Stimulated activated CD4-positive, alpha-beta T cell treated with anti-CD3 and anti-CD28 coated beads, Interleukin-4, amount 100 ng/mL, for 1 hour (primary cell): ENCODE measurements at places on chromosomes 6 and 20.

DNA sequence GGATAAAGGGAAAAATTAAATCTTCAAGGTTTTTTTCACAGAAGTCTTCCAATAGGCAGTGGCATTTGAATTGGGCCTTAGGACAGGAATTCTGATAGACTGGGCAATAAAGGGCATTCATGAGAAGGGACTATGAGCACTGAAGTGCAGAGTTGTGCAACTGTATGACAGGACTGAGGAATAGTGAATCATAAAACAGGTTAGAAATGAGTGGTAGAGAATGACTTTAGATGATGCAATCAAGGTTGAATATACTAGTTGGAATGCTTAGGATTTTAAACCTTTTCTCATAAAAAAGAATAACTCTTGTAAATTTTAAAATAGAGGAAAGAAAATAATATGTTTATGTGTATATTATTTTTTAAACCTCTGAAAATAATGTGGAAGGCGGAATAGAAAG is 944.7 kb downstream of the PHF3 start:
- DNase-seq = no peak

DNA sequence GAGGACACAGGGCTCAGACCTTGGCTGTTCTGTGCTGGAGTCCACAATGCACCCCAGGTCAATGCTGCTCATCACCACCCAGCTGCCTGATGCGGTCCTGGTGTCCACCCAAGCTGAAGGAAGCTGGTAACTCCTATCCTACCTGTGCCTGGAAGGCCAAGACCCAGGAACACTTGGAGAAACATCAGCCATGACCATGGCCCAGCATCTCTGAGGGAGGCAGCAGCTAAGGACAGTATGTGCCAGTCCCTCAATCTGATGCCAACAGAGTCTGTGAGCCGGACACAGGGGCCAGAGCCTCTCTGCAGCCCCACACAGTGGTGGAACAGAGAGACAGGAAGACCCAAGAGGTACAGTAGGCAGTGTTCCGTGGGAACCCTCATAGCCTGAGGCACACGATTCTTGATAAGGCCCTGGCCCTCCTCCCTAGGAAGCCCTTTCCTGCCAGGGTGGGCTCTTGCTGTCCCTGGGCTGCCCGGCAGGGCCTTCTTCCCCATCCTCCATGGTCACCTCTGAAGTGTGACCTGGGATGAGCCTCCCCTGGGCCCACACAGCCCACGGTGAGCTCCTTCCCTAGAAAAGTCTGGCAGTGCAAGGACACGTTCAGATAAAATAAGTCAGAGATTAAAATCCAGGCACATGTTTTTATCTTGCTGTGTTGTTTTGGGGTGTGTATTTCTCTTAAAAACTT is 170.7 kb downstream of the THBS2 start:
- no peak for DNase-seq

DNA sequence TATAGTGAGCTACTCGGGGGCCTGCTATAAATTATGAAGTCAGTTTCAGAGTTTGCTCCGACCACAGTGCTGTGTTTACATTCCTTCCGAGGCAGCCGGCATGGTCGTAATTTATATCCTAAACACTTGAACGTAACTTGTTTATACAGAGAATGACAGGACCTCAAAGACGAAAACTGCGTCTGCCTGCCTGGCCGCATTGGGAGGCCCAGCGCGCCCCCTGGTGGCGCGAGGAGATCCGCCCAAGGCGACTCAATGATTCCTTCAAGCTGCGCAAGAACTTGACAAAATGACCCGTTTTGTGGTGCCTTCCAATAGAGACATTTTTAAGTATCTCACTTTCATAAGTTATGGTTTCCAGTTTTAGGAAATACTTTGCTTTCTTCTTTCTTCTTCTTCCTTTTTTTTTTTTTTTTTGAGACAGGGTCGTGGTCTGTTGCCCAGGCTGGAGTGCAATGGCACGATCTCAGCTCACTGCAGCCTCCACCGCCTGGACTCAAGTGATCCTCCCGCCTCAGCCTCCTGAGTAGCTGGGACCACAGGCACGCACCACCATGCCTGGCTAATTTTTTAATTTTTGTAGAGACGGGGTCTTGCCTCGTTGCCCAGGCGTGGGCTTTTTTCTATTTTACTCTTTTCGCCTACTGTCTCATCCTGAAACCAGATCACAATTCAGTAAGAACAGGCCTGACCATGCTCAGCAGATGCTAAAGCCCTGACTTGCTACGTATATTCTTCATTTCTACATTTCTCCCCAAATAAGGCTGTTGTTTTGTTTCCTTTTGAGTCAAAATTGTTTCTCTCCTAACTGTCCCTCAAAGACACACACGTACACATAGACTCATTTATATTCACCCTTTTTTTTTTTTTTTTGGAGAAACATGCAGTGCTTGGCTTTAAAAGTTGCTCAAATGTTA is 7.8 kb downstream of the FOXF2 start:
- peak; percentile 74 for DNase-seq

DNA sequence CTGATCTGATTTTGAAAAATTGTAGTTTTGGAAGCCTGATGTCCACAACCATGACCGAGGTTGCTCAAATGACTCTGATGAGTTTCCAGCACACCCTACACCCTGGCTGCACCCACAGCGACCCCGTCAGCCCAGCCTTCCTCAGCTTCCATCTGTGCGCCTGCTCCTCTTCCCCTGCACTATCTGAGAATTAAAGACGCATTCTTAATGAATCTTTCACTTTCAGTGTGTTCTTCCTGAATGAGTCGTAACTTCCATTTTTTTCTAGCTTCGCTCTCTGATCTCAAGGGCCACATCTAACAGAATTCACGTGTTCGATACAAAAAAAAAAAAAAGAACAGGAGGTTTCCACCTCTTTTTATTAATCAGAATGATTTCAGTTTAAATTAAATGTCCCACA is 21.3 kb upstream of the RREB1 start:
- peak; percentile 52 for DNase-seq

GRCh38 chr6:30912746-30913520 is 1.1 kb upstream of the VARS2 start:
- DNase-seq = no peak

DNA sequence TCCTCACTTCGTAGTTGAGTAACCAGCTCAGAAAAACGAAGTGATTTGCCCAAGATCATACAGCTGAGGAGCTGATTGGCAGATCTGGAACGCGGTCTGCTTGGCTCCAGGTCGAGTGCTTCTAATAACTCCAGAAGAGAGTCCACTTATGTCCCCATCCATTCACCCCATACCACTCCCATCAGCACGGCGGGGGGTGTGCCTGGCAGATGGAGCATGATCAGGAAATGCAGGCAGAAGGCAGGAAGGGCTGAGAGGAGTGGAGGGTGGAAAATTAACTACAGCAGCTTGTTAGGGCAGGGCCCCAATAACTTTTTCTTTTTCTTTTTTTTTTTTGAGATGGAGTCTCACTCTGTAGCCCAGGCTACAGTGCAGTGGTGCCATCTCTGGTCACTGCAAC is 15.0 kb downstream of the FITM2 start:
- no peak for DNase-seq

- DNase-seq = no peak
Measured at GRCh38 chr6:87053312-87053711, 41.6 kb downstream of the CGA start.

DNA sequence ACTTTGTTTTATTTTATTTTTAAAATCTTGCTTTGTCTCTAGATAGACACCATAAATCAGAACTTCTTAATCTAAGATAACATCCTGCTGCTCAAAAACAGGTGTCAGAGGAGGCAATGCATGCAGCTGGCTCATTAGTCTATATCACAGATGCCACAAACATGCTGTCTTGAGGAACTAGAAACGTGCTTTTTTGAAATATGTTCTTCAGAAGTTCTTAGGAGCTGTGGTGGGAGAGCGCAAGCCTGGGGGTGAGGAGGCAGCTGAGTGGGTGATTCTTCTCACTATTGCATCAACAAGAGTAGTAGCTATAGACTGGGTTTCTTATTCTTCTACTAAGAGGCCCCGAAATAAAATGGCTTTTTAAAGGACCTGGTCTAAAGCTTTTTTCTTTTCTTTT is 23.4 kb downstream of the IL22RA2 start:
- DNase-seq = no peak

DNA sequence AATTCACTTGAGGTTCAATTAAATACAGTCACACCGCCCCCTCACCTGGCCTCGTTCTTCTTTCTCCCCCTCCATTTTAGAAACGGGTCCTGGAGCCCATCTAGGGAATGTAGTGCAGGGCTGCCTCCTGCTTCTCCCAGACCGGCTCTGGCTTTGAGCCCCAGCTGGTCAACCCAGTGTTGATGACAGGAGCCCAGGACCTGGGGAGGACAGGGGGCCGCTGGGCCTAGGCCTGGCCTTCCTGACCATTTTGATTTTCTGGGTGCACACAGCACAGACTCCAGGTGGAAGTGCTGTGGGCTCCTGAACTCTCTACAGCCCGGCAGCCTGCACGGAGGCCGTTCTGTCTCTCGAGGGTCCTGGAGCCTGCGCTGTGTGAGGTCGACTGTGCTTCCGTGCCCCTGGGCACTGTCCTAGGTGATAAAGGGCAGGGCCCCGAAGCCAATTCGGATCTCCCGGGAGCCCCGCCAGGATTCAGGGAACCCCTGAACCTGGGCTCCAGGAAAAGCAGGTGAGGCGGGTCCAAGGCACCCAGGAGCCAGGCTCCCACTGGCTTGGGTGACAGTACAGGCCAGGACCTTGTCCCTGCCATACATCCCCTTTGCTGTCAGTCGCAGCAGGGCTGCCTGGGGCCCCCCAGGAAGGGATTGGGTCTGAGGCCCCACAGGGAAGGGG is 23.3 kb downstream of the NPEPL1 start:
- no peak for DNase-seq

GRCh38 chr6:2763345-2763841 is 1.8 kb upstream of the WRNIP1 start:
- DNase-seq = no peak

DNA sequence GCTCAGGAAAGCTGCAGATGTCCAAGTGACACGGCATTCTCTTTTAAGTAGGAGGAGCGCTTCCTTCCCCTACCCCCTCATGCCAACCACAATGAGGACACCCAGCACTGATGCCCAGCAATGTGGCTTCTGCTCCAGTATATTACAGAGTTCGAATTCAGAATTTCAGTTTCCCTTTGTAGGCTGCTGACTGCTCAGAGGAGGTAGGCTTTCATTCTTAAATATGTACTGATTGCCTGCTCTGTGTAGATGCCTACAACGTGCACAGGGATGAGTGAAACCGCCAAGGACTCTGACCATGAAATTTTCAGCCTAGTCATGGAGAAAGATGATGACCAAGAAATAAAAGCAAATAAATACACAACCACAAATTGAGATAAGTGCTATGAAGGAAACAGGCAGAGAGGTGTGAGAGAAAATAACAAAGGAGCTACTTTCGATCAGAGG is 50.9 kb upstream of the TNFAIP3 start:
- DNase-seq = no peak

GRCh38 chr6:2749969-2750600 is 637 bp downstream of the MYLK4 start:
- DNase-seq = peak; percentile 70

- DNase-seq = no peak
Measured at GRCh38 chr6:53029761-53030160, 34.7 kb upstream of the GSTA4 start.

DNA sequence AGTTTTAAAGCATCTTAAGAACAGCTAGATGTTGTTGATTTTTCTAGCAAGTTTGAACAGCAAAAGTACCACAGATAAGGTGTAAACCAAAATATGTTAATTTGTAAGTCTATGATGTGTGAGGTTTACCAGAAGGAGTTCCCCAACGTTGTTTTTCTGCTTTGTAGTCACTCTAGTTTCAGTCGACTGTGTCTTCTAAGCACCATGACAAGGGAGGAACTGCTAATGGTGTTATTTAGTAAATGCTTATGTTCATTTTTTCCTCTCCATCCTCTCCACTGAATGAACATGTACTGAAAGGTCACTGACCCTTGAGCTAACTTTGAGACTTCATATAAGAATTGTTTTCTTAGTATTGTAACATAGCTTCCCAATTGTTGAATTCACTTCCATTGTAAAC is 3.0 kb downstream of the ENPP3 start:
- no peak for DNase-seq

- no peak for DNase-seq
Measured at GRCh38 chr6:42406306-42407280, 45.1 kb downstream of the TRERF1 start.

DNA sequence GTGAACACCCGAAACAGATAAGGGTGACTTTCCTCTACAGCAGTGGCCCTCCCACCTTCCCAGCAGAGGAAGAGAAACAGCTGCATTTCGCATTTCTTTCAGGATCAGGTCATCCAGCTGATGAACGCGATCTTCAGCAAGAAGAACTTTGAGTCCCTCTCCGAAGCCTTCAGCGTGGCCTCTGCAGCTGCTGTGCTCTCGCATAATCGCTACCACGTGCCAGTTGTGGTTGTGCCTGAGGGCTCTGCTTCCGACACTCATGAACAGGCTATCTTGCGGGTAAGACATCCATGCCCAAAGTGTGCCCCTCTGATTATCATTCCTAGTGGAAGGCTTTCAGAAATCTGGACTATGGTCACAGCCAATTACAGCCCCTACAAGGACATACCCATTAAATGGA is 27.8 kb upstream of the MROH8 start:
- DNase-seq = no peak

- DNase-seq = no peak
Measured at GRCh38 chr6:150238336-150238741, 95.5 kb downstream of the PPP1R14C start.

GRCh38 chr6:41273714-41274113 is 12.8 kb downstream of the TREM1 start:
- DNase-seq = no peak

- DNase-seq = no peak
Measured at GRCh38 chr6:3085074-3085473, 16.8 kb downstream of the RIPK1 start.

- no peak for DNase-seq
Measured at GRCh38 chr6:120908767-120909166, 425.5 kb downstream of the TBC1D32 start.

DNA sequence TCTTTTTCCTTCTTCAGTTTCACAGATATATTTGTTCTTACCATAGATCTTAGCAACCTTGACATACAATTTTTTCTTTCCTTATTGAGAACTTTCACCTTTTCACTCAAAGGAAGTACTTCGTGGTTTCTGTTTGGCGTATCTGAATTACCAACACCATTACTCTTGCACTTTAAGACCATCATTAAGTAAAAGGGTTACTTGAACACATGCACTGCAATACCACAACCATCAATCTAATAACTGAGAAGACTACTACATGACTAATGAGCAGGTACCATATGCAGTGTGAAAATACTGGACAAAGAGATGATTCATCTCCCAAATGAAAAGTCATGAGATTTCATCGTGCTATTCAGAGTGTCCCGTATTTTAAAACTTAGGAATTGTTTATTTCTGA is 21.7 kb upstream of the SENP6 start:
- no peak for DNase-seq

DNA sequence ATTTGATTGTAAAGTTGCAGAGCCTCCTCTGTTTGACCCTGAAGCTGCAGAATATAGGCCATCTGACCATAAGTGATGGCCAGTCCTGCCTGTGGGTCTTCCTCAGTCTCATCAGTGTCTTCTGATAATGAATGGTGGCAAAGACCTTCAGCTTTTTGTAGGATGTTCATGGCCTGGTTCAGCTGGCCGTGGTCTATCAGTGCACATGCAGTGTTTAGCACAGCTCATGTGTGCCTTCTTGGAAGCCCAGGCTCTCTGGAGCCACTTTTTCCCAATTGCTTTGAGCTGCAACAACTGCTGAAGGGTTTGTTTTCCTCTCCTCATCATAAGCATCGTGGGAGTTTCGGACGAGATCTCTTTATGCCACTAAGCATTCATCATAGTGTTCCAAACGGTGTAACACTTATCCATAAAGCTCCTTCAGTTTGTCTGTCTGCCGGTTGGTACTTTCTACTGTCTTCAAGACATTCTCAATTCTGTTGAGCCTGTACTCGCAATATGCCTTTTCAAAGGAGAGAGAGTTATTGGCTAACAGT is 70.1 kb upstream of the TULP4 start:
- DNase-seq = no peak
